ENCODE measurements at places on chromosomes 16 and 17. TPM values are rescaled to one million over a fixed set of nuclear protein-coding genes. Genes with fewer than 3 reads are reported as not detected.

DNA sequence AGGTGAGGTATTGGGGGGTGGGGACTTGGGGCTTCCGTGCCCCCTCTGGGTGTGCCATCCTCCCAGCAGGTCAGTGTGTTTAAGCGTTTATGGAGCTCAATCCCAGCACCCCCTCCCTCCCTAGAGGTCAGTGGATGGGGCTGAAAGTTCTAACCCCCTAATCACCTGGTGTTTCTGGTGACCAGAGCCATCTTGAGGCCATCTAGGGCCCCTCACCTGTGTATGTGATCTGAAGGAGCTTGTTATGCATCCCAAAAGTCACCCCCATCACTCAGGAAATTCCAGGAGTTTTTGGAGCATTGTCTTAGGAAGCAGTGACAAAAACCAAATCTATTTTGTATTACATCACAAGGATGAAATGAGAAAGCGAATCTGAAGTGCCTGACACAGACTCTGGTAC is 67.8 kb upstream of the NOL11 start:
- no peak for DNase-seq

DNA sequence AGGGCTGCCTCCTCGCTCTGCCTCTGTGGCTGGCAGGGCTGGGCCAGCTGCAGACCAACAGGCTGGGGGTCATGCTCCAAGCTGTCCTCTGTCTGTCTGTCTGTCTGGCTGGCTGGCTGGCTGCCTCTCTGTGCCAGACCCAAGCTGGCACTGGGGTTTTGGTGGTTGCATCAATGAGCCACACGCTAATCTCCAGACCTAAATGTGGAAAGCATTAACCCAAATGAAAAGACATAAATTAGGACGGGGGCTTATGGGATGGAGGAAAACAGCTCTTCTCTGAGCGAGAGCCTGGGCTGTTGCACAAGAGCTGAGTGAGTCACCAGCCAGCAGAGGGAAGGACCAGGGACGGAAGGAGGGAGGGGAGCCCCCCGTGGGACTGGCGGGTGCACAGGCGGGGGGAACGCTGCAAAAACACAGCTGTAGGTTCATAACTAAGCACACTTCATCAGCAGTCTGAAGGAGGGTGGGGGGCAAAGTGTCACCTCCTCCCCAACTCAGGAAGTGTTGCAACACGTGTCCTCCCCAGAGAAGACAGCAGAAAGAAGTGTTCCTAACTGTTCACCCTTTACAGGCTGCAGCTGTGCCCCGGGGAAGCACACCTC is 83.4 kb downstream of the GAS7 start:
- DNase-seq: peak; percentile 98

OR1A2 gene
- total RNA-seq: not detected

- DNase-seq: no peak
Observed at GRCh38 chr17:80296221-80296620, 35.6 kb downstream of the RNF213 start.

BFAR gene
- 23.4 TPM for total RNA-seq

DNA sequence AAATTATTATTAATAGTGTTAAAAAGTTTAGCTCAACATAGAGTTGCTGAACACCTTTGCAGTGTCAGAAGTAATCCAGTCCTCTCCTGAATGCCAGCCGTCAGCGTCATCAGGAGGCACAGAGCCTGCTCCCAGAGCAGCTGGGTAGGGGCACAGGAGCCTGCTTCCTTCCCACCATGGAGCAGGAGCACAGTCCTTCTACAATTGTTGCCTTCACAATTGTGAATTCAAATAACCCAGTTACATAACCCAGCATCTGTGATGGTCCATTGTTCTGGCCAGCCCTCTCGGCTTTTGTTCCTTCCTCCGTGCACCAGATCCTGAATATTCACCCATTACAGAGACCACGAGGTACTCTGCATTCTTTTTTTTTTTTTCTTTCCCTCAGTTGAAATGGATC is 393.9 kb upstream of the MAF start:
- DNase-seq: no peak

- DNase-seq: peak; percentile 99
Observed at GRCh38 chr16:84504420-84505248, at the start of gene MEAK7. Gene MEAK7 (minus strand): TSS chr16:84504659. CDS start chr16:84498086, 6,573 bp downstream.

ITGAX gene
- total RNA-seq: 0.78 TPM

DNA sequence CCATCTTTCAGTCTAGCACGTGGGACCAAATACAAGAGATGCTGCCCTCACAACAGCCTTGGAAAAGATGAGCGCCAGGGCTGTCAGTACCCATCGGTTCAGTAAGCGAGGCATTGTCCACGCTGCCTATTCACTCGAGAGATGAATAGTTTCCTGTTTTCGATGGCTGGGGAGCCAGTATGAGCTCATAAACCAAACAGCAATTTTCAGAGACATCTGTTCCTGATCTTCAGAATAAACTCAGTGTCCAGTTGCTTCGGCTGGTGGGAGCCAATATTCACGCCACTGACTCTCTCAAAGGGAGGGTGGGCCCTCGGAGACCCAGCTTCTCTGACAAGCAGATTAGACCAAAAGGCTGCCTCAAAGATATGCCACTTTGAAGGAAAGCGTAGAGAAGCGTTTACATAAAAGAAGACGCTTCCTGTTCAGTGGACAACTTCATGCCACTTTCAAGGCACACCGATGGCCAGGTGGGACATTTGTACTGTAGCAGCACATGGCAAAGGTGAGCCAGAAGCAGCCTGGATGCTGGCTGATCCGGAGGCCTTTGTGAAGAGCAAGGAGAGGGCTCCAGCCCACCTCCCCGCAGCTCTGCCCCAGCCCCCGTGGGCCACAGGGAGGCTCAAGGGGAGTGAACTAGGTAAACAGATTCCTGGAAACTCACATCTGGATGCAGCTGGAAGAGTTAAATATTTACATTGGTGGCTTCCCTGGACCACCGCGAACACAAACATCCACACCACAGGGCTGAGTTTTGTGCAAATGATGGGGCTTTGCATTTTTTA is 6.0 kb downstream of the TIMM22 start:
- DNase-seq: no peak

PYY gene
- not detected for total RNA-seq

CLEC19A gene
- total RNA-seq: not detected

DNA sequence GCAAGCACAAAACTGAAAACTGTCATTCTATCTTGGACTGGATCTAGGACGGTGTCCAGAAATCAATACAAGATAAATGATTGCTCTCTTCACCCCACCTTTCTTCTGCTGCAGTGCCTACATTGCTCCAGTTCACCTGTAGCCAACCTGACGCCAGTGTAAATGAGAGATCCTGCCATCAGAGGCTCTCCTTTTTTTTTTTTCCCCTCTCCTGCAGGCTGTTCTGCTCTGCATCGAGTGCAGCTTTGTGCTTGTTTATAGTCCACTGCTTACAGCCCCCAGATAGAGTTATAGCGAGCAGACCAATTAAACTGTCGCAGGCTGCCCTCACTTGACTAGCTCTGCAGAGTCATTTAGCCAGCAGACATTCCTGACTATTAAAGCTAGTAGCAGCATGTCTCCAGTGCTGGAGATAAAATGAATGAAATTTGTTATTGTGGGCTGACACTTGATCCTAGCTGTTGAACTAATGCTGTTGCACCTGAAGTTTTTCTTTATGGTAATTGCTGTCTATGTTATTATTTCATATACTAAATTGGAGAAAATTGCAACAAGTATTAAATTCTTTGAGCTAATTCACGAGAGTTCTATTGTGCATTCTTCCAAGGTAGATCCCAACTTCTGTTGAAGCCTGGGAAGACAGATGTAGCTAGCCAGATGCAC is 257.1 kb downstream of the FTO start:
- DNase-seq: no peak

- no peak for DNase-seq
Observed at GRCh38 chr16:20349615-20350014, 2.9 kb downstream of the UMOD start.

PRAC1 gene
- total RNA-seq: not detected

CSH1 gene
- total RNA-seq: not detected

MT4 gene
- not detected for total RNA-seq

ITGA2B gene
- 1.0 TPM for total RNA-seq

- DNase-seq: no peak
Observed at GRCh38 chr16:75080205-75081029, 36.2 kb downstream of the LDHD start.

GRCh38 chr17:44608727-44609435 is 47.4 kb upstream of the MEIOC start:
- DNase-seq: no peak

Measured in right atrium auricular region (tissue), 2 donors.